ENCODE measurements at places on chromosomes 4 and X.
A peak's percentile ranks its signal among the peaks of the same experiment; 100 is the strongest.

DNA sequence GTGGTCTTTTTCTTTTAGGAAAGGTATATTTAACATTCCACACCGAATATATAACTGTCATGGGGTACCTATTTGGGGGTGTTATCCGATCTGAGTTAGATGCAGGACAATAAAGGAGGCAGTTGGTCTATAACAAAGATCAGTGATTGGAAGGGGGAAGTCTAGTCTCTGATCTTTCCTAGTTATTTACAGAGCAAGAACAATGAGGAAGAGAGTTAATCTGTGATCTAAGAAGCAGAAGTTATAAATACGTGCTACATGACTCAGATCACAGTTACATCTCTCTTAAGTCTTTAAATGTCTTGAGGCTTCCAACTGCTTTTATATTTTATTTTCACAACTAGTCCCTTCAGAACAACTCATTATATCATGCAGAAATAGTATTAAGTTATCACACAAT lies 33.2 kb upstream of the ARMCX4 start:
- H3K27ac ChIP-seq, result no peak overlapping the region
- no peaks in the 10 kb centered on the region for H3K4me1 ChIP-seq
- no peak for DNase-seq
- H3K27me3 ChIP-seq, result no peaks in the 10 kb centered on the region
- peaks cover 12% of the 10 kb centered on the region for H3K36me3 ChIP-seq
- H3K4me3 ChIP-seq, result no peak overlapping the region

DNA sequence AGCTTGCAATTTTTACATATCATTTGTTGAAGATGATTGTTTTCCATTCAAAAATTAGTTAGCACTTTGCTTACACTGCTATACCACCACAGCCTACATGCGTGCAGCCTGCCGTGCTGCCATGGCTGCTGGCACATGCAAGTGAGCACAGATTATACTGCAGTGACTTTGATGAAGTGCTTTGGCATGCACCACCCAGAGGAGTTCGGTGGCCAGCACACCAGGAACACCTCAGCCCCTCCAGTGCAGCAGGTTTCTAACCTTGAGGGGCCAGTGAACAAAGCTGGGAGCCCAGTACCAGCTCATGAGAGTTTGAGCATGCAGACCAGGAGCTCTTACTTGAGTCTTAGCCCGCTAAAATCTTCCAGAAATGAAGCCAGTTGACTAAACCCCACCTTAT lies 431.5 kb downstream of the DACH2 start:
- no peak overlapping the region for H3K27ac ChIP-seq
- no peaks in the 10 kb centered on the region for H3K36me3 ChIP-seq
- H3K27me3 ChIP-seq, result no peaks in the 10 kb centered on the region
- no peak overlapping the region for H3K4me3 ChIP-seq
- H3K4me1 ChIP-seq, result no peaks in the 10 kb centered on the region

GRCh38 chr4:8648296-8648695 lies 55.7 kb downstream of the CPZ start:
- H3K36me3 ChIP-seq, result no peaks in the 10 kb centered on the region
- H3K4me3 ChIP-seq, result no peak overlapping the region
- no peaks in the 10 kb centered on the region for H3K4me1 ChIP-seq
- H3K27ac ChIP-seq, result no peak overlapping the region
- peak; percentile 16 for DNase-seq

- H3K27me3 ChIP-seq, result no peaks in the 10 kb centered on the region
- H3K36me3 ChIP-seq, result no peaks in the 10 kb centered on the region
- no peak overlapping the region for H3K27ac ChIP-seq
Observed at GRCh38 chr4:118120120-118120760, 86.0 kb downstream of the NDST3 start.

GRCh38 chr4:38547052-38547451 lies 116.9 kb upstream of the KLF3 start:
- H3K36me3 ChIP-seq, result no peaks in the 10 kb centered on the region
- H3K4me1 ChIP-seq, result no peaks in the 10 kb centered on the region
- no peak for DNase-seq
- H3K27me3 ChIP-seq, result no peaks in the 10 kb centered on the region
- no peak overlapping the region for H3K27ac ChIP-seq

- no peaks in the 10 kb centered on the region for H3K4me1 ChIP-seq
- no peak overlapping the region for H3K27ac ChIP-seq
- peaks cover 18% of the 10 kb centered on the region for H3K36me3 ChIP-seq
- no peaks in the 10 kb centered on the region for H3K27me3 ChIP-seq
- H3K4me3 ChIP-seq, result no peak overlapping the region
Observed at GRCh38 chr4:122744229-122744628, 11.7 kb downstream of the BBS12 start.

GRCh38 chr4:1789552-1789951 lies 3.5 kb upstream of the FGFR3 start:
- no peak overlapping the region for H3K27ac ChIP-seq
- no peak overlapping the region for H3K4me3 ChIP-seq
- H3K36me3 ChIP-seq, result no peaks in the 10 kb centered on the region
- H3K4me1 ChIP-seq, result peaks cover 19% of the 10 kb centered on the region

DNA sequence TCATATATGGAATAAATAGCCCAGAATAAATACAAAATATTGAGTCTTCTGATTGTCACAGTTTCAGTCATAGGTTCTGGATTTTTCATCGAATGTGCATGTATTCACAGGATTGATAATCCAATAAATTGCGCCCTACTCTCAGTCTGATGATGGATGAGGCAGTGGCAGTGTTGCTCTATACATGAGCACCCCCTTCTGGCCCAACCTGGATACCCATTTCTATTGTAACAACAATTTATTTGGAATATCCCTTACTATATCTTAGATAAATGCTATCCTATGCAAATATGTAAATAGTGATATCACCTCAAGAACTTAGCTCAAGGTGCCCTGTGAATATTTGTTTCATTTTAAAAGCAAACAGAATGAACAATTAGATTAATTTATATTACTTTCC lies 733.7 kb upstream of the PABPC4L start:
- peak; percentile 26 for DNase-seq
- no peaks in the 10 kb centered on the region for H3K27me3 ChIP-seq
- no peaks in the 10 kb centered on the region for H3K36me3 ChIP-seq
